ENCODE measurements at places on chromosomes 7 and 10.

DNA sequence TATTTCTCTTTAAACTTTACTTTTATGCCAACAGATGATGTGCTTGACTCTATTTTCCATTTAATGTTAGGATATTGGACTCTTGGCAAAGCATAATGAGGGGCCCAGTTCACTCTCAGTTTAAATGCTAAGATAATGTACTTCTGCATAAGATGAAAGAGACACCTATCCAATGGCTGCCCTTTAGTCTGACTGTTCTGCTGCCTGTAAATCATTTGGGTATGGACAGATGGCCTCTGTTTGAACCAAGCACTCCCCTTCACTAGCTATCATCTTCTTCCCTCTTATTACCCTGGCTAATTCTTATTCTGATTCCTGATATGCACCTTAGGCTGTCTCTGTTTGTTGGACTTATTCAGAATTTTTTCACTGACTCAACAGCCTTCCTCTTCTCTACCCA, 72.1 kb downstream of the SEM1 start:
- no peak for DNase-seq

GRCh38 chr7:73829505-73829904, 1.3 kb upstream of the CLDN4 start:
- DNase-seq = no peak

- peak; percentile 44 for DNase-seq
These were observed 86.4 kb downstream of the FAM53B start for GRCh38 chr10:124657806-124658205.

DNA sequence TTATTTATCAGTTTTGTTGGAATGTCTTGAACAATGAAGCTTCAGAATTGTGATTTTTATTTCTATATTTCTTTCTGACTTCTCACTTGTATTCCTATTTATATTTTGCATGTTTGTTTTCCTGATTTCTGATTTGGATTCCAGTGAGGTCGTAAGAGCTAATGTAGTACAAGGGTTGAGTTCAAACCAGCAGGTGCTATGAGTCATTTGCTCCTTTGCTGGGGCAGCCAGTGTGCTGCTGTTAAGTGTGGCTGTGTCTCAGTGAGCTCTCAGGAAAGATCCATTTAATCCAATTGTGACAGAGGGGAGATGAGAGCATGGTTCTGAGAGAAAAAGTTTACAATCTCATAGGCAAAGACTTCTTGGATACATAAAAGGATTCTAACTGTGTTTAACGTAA, 48.6 kb downstream of the MCU start:
- peak; percentile 13 for DNase-seq

Data from activated CD4-positive, alpha-beta T cell treated with anti-CD3 and anti-CD28 coated beads for 36 hours (primary cell).